ENCODE measurements at places on chromosomes 6 and 20.

GRCh38 chr6:3868544-3868943, 19.4 kb downstream of the FAM50B start:
- ATAC-seq = no peak

- no peak for ATAC-seq
Measured at GRCh38 chr20:43545837-43546578, 12.8 kb upstream of the SGK2 start.

DNA sequence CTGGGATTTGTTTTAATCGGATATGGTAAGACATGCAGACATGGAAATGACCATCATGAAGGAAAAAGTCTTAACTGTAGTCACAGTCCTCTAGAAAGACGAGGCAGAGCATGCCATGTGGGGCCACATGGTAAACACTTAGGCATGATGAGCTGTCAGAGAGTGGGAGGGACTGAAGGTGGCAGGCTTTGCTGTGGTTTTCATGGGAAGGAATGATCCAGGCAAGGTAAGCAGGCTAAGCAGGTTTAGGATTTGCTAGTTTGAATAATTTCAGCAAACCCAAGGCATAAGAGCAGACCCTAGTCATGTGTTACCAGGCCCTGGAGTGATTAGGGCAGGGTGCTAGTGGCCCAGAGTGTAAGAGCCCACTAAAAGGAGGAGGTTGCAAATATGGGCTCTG, 47.2 kb upstream of the STMND1 start:
- ATAC-seq = no peak

GRCh38 chr20:25294459-25295385, 46.8 kb downstream of the PYGB start:
- ATAC-seq = peak; percentile 75

DNA sequence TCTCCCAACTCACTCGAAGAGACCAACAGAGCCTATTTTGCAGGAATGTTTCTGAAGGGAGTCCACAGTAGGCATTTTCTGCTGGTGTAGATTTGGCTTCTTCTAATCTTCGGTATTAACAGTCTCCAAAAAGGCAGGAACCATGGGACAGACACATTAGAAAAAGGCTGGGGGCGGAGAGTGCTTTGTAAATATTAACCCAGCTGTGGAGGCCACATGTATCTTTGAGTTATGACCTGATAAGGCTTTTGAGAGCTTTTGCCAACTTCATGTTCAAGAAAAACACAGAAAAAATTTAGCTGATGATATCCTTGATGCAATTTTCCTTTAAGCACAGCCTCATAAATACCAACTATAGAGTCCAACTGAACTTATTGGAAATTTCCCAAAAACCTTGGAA, 119.4 kb upstream of the TSHZ2 start:
- ATAC-seq = no peak

DNA sequence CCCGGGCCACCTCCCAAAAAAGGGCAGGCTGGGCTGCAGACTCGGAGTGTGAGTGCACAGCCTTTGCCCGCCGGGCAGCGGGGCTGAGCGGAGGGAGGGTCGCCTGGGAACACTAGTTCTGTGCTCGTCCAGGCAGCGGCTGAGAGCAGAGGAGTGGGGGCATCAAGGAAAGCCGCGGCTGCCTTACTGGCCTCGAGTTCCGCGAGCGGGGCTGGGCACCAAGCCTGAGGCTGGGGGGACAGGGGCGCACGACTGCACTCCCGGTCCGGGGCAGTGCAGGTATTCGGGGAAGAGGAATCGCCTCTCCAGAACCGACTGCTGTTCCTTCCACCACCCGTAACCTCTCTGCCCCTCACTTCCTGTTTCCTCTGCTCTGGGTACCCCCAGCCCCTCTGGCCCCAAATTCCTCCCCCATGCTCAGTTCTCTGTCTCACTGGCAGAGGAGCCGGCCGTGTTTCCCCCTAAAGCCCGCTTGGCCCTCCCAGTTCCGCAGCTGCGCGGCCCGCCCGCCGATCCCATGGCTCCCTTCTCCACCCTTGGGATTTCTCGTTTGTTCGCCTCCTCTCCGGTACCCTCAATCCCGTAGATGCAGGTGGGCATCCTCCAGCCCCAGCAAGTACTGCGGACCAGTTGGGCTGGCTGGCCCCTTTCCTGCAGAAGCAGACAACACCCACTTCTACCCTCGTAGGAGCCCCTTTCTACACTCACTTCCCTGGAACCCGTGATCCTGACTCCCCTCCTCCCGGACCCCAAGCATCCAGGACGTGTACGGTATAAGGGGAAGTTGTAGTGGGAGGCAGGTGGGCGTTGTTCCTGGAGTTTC, 5.1 kb downstream of the RING1 start:
- peak; percentile 21 for ATAC-seq

DNA sequence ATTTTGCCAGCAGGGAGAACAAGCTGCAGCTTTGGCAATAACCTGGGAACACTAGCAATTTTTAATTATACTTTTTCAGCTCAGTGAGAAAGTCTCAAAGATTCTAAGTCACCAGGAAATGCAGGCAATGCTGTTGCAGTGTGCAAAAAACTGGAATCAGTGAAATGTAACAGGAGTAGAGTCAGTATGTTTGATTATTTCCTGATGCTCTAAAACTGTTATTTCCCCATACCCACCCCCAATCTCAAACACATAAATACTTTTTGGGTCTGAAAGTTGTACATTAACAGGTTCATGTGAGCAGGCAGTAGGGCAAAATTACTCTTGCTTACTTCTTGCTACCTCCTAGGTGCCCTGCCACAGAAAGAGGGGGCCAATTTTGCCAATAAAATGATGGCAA, 65.4 kb upstream of the BEND6 start:
- ATAC-seq = no peak

DNA sequence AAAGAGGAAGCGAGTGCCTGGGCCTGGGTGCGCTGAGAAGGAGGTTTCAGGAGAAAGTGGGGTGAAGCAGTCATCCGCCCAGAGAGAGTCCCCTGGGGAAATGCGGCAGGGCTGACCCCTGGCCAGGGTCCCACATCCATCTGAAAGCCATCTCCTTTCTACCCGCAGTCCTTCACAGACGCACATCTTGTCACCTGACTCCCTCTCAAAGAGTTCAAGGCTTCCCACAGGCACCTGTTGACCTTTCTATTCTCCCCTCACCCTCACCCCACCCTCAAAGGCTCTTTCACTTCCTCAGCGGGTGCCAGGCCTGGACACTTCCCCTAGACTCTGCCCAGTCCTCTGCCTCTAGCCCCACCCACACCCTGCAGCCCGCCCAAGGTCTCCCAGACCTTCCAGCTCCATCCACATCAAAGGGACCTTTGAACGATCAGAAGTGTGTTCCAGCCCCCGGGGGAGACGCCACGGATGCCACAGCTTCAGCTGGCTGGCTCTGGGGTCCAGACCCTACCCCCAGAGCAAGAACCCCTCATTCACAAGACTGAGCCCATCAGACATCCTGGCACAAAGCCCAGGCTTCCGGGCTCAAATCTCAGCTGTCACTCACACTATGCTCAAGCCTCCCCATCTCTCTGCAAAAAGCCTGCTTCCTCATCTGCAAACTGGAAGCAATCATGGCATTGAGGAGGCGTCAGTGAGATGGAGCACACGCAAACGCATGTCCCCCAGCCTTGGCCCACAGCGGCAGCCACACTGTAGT, 2.1 kb downstream of the CTSZ start:
- peak; percentile 42 for ATAC-seq

DNA sequence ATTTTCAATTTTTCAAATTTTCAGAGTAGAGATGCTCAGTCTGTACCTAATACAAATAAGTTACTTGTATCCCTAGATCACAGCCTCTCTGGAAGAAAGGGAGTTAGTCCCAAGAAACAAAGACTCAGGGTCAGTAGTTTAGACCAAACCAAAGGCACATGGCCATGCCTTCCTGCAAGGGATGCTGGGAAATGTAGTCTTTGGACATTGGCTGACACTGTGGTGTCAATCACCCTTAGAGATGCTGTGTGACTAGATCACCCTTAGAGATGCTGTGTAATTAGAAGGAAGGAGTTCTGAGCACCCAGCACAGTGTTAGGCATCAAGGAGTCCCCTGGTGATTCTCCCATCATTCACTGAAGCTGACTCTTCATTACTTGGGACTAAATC, 202.1 kb downstream of the NFATC2 start:
- ATAC-seq = no peak

DNA sequence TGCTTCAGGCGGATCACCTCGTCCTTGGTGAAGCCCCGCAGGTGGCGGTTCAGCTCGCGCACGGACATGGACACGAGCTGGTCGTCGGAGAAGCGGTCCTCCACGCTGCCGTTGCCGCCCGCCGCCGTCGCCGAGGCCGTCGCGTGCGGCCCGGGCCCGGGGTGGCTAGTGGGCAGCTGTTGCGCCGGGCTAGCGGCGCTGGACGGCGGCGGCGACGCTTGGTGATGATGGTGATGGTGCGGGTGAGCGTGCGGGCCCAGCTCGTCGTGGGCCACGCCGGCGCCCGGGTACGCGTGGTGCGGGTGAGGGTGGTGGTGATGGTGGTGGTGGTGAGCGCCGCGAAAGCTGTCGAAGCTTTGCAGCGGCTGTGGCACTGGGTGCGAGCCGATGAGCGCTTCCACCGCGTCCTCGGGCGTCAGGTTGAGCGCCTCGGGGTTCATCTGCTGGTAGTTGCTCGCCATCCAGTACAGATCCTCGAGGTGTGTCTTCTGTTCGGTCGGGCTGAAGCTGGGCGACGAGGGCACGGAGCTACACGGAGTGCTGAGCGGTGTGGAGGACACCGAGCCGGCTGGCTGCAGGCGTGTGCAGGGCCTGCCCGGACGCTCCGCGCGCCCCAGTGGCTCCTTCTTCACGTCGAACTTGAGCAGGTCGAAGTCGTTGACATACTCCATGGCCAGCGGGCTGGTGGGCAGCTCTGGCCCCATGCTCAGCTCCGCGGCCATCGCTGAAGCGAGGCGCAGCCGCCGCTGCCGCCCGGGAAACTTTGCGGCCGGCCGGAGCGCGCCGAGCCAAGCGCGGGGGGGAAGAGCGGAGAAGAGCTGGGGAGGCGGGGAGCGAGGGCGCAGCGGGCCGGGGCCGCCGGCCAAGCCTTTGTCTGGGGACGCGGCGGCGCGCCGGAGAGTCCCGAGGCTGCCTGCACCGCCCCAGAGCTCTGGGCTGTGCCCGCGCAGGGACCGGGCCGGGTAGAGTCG, 622 bp downstream of the MAFB start:
- ATAC-seq = no peak

- peak; percentile 36 for ATAC-seq
Measured at GRCh38 chr6:7050872-7051779, 56.6 kb upstream of the RREB1 start.

DNA sequence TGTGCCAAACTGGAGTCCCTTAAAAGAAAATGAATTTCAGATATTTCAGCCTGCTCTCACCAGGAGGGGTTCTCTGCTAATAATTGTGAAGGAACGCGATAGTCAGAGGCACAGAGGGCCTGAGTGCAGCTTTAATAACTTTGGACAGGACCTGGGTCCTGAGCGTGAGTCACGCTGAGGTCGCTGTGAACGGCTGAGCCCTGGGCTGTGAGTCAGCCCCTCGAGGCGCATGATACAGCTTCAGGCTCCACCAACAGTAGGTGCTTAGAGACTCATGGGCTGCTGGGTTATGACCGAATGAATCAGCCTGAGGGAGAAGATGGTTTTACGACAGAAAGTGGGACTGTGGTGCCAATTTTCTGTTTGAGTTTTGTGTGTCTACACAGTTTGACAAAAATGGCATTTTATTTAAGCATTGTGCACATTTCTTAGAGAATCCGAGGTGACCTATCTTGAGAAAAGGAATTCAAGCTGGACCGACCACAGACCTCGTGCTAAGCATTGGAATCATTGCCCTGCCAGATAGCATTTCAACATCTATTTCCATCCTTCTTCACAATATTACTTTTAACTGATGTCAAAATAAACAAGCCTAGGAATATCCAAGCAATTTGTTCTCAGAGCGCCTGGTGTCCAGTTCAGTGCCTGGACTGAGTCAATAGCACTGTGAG, 183.0 kb downstream of the THBS2 start:
- no peak for ATAC-seq

GRCh38 chr6:166955121-166955864, 1.1 kb downstream of the RNASET2 start:
- ATAC-seq = no peak

DNA sequence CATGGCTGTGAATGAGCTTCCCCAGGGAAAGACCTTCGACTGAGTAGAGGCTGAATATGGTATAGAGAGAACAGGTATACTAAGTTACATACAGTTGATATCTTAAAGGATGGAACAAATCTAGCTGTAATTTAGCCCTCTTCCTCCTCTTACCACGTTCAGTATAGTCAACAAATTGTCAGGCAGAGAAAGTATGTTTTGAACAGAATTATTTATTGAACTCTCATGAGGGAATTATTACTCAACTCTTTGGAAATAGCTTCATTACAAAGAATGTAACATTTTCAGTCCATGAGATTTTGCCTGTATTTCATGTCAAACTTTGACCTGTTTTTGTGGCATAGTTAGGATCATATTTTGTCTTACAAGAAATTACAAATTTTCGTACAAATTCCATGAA, 63.0 kb downstream of the SH3BGRL2 start:
- ATAC-seq = no peak

- no peak for ATAC-seq
Measured at GRCh38 chr6:44856479-44856878, 469.0 kb downstream of the CDC5L start.

- ATAC-seq = no peak
Measured at GRCh38 chr6:130381012-130381411, 15.2 kb downstream of the TMEM200A start.

DNA sequence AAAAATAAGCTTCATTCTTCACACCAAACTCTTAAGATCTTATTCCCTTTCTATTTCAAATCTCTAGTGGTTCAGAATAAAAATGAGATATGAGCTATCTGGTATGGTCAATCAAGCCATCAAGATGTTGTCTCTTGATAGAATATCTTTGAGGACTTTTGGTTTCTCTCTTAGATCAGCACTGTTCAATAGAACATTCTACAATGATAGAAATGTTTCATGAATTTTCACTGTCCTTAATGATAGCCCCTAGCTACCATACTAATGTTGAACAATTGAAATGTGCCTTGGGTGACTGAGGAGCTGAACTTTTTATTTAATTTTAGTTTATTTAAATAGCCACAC, 24.1 kb upstream of the HINT3 start:
- no peak for ATAC-seq

GRCh38 chr20:33672426-33673113, 1.7 kb downstream of the NECAB3 start:
- no peak for ATAC-seq

GRCh38 chr6:109696355-109696754, 5.3 kb downstream of the FIG4 start:
- no peak for ATAC-seq

GRCh38 chr6:26304797-26305640, 60.0 kb upstream of the BTN3A2 start:
- ATAC-seq = peak; percentile 78

DNA sequence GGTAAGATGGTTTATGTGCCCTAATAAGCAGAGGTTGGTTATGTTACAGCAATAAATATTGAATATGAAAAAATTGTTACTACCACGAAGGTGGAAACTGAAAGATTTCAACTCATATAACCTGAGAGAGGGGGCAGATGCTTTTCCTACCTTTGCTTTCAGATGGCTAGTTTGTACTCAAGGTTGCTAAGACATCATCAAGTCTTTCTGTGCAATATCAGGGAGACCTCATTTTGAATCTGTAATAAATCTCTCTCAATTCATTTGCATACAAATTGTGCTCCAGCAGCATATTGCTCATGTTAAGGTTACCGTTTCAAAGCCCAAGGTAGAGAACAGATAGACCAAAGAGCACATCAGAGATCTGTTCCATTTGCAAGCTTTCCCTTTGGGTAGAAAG, 220.4 kb downstream of the KHDC1L start:
- no peak for ATAC-seq

GRCh38 chr20:1440024-1440423, 26.6 kb downstream of the NSFL1C start:
- ATAC-seq = no peak

- no peak for ATAC-seq
Measured at GRCh38 chr20:48941467-48941866, 20.0 kb downstream of the ARFGEF2 start.

All from activated CD4-positive, CD25-positive, alpha-beta regulatory T cell treated with anti-CD3 and anti-CD28 coated beads, Interleukin-2, amount 50 U/mL, for 24 hours (primary cell).